Foreskin fibroblast (primary cell): ENCODE measurements at places on chromosomes 7 and 10.
A peak's percentile ranks its signal among the peaks of the same experiment; 100 is the strongest.

DNA sequence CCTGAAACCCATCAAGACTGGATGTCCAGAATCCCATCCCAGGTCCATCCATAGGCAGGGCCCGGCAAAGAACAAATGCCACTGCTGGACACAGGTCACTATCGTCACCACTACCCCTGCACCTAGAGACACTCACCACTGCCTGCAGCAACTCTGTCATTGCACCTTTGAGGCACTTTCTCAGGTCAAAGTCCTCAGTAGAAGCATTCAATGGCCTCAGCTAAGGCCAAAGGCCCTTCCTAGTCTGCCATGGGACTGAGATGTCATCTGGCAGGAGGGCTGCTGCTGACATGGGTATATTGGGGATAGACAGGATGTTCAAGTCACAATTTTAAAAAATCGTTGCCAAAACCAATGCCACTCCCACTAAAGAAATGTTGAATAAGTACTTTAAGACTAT lies 58.7 kb downstream of the GPAM start:
- no peak for DNase-seq

DNA sequence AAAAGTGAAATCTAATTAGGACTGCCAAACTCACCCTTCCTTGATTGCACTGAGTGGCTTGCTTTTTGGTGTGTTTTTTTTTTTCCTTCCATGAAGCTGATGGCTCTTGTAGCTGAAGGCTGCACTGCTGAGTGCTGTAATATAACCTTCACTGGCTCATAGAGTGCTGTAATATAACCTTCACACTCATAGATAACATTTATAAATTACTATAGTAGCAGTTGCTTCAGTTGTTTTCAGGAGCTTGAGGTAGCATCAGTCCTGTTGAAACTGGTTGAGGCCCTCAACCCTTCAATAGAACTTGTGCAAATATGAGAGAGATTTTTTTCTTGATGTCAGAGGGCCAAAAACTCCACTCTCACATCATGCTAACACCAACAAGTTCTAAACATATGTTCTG lies 404.9 kb upstream of the MBL2 start:
- DNase-seq, result no peak

DNA sequence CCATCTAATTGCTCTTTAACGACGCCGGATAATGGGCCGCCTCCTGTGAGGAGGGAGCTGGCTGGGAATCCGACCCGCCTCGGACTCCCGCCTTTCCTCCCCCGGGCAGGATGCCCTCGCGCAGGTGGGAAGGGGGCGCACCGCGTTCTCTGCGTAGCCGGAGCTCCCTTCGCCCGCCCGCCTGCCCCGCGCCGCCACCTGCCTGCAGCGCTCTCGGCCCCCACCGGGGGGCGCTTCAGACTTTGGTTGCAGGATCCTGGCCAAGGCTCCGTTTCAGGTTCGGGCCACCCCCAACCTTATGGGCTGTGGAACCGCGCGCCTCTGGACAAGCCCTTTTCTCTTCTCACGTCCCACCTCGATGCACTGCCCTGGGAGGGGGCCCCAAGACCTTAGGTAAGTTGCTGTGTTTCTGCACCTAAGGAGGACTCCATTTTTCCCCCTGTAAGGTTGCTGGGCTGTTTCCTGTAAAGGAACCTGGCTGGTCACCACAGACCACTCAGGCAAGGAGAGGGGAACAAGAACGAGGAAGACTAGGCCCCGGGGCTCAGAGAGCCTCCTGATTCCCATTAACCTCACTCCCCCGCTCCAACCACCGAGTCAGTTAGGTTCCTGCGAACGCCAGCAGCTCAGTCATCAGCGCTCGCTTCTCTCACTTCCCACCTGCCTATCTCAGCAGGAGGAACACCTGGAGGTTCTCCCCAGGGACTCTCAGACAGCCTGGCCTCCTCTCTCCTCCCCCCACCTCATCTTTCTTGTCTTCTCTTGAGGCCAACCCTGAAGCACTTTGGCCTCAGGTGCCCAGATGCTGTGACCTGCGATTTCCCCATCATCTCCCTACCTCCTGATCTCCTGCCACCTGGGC lies 11.3 kb upstream of the KAZALD1 start:
- peak; percentile 83 for DNase-seq

- DNase-seq, result no peak
These were observed 191.3 kb upstream of the PODXL start for GRCh38 chr7:131747658-131748232.

DNA sequence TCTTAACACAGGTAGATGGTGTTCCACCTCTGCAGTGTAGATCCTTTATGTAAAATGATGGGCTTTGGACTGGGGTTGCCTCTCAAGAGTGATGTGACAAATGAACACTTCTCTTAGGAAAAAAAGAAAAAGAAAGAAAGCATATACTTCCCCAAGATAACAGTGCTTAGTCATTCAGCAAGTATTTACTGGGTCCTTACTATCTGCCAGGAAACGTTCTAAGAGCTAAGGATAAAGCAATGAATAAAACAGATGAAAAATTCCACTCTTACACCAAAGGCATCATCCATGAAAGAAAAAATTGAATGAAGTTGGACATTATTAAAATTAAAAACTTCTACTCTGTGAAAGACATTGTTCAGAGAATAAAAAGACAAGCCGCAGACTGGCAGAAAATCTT lies 177.3 kb downstream of the C7orf25 start:
- no peak for DNase-seq

DNA sequence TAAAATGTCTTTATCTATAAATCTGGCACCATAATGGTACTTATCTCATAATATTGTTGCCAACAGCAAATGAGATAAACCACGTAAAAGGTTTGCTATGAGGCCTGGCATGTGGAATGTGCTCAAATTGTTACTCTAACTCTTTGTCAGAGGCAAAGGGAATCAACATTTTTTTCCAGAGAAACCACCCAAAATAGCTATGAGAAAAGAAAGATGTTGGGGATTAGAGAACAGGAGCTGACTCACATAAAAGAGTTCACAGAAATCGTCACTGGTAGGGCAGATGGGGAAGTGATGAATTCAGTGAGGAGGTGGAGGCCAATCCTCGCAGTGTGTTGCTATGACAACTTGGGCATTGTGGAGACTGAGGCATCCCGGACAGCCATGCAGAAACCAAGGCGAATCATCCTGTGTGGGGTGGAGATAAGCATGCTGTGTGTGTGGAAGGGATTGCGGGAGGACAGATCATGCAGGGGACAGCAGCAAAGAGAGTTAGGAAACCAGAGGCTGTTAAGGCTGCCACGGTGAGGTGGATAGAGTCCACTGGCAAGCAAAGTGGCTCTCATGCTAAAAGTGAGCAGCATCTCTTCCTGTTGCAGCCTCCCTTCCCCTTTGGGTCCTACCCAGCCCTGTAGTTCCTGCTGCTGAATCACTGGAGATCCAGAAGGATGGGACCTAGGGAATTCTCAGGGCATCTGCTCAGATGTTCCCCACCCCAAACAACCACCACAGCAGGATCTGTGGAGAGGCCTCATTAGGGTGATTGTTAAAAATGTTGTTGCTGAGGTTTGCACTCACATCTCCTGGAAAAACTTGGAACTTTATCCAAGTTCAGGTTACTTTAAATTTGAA lies 103.9 kb downstream of the CUBN start:
- DNase-seq, result peak; percentile 98

- DNase-seq, result no peak
These were observed 169.6 kb downstream of the TCERG1L start for GRCh38 chr10:131141645-131142516.

GRCh38 chr10:115049960-115050359 lies 43.2 kb upstream of the ATRNL1 start:
- no peak for DNase-seq

GRCh38 chr10:78327778-78328591 lies 294.3 kb downstream of the RPS24 start:
- no peak for DNase-seq

DNA sequence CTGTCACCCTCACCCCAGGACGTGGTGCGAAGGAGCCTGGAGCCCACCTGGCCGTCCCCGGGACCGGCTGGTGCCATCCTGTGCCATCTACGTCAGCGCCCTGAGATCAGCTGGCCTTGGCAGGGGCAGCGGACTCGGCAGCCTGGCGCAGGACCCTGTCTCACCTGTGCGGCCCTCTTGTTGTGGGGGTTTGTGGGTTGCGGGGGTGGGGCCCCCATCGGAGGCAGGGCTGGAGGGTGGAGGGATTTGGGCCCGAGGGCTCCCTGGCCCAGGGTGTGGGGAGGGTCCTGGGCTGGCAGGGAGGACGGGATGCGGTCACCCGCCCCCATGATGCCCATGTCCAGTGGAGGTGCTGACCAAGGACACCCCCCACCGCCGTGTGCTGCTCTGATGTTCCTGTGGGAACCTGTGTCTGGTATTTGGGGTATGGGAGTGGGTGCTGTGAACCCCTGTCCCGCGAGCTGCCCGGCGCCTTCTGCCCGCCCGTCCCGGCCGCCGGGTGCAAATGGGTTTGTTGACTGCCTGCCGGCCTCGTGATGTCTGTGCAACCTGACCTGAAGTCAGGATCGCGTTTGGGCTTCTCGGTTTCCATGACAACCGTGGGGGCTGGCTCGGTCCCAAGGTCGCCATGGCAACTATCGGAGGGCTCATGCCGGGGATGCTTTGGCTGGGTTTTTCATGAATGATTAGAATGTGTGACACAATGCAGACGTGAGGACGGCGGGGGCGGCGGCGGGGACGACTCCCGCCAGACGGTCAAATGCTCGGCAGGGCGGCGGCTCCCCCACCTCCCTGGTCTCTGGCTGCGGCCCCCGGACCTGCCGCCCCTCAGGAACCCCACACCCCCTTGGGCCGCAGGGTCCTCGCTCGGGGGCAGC lies 7.3 kb downstream of the MAFK start:
- peak; percentile 77 for DNase-seq

DNA sequence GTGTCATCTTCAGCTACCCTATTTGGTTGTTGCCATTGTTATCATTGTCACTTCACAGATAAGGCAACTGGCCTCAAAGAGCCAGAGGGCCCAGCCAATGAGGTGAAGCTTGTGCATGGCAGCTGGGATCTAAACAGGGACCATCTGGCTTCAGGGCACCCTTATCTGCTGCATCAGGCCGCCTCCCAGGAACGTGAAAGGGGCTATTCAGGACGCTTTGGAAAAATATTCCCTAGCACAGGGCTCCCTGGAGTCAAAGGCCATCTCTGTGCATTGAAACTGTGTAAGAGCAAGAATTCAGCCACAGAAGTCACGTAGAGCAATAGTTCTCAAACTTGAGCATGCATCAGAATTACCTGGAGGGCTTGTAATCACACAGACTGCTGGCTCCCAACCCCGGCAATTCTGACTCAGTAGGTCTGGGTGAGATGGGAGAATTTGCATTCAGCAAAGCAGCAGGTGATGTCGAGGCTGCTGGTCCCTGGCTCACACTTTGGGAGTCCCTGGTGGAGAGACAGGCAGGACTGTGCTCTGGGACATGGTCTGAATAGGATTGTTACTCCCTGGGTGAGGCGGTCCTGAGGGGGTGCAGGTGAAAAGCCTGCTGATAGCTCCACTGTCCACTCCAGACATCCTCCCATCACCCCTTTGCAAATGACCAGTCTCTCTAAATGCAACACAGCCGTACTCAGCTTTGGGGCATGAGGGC lies 21.5 kb upstream of the PLEKHA1 start:
- no peak for DNase-seq

DNA sequence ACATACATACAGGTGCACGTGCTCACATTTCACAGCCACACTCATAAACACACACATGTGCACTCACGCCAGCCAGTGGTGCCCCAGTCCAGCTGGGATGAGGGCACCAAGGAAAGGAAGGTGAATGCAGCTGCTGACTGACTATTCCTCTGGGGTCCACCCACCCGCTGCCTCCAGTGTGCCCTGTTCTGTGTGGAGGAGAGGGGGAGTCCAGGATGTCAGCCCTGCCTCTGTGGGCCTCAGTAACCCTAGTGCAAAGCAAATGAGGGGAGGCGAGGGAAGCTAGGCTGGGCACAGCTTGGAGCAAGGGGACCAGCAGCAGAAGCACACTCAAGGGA lies 57.6 kb downstream of the YKT6 start:
- DNase-seq, result no peak

GRCh38 chr7:73761854-73762658 lies 8.0 kb downstream of the CLDN3 start:
- no peak for DNase-seq

DNA sequence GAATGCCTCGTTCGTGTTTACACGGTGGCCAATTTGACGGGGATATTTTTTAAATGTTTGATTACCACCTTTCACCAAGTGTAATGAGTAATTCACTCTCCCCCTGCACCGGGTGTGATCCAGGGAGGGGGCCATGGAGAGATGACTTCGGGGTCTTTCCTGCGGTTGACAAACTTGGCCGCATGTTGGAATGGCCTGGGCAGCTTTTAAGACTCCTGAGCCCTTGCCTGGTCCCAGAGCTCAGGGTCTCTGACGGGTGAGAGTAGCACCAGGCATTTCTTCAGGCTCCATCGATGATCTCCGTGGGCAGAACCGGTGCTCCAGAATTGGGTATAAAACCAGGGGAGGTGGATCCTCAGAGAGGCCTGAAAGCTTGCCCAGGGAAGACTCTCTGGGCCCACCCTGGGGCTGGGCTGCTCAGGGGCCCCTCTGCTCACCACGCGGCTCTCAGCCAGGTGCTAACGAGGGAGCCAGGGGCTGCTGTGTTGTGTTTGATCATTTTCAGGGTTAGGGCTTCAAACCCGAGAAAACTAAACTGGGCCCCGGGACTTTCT lies 882 bp downstream of the ZNF282 start:
- no peak for DNase-seq

DNA sequence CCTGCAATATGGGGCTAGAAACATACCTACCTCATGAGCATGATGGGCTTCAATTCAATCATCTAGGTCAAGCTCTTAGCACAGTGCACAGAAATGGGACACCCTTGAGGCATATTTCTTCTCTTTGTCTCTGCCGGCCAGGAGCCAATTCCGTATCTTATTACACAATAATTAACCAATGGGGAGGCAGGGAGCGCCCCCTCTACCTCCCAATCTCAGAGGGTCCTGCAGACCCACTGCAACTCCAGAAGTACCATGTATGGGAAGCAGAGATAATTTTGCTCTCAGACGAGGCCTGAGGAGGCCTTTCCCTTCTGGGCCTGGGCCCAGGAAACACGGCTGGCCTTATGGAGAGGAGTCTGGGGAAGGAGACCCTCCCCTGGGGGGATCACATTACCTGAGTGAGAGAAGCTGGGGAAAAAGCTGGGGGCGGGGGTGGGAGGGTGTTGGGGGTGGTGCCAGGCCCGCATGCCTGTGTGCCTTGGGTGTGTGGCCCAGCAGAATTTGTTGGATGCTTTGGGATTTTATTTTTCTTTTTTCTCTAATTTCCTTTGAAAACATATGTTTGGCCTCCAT lies 155.5 kb downstream of the UBE2H start:
- DNase-seq, result no peak

GRCh38 chr10:110724116-110724921 lies 80.2 kb downstream of the RBM20 start:
- DNase-seq, result peak; percentile 6

GRCh38 chr10:98186681-98187080 lies 52.2 kb downstream of the R3HCC1L start:
- DNase-seq, result no peak

GRCh38 chr10:47456794-47457527 lies 27.0 kb downstream of the ANXA8 start:
- no peak for DNase-seq

GRCh38 chr10:112832361-112832878 lies 117.6 kb upstream of the TCF7L2 start:
- DNase-seq, result no peak

- DNase-seq, result peak; percentile 50
These were observed 77.4 kb downstream of the PON1 start for GRCh38 chr7:95246831-95247370.

GRCh38 chr10:122407375-122408125 lies 33.0 kb downstream of the PLEKHA1 start:
- DNase-seq, result peak; percentile 74

GRCh38 chr10:99845837-99846382 lies 63.5 kb downstream of the ABCC2 start:
- peak; percentile 89 for DNase-seq
